Activated naive CD8-positive, alpha-beta T cell treated with anti-CD3 and anti-CD28 coated beads, Interleukin-2, amount 50 U/mL, for 16 hours (primary cell): ENCODE measurements at places on chromosomes 6 and 20.

DNA sequence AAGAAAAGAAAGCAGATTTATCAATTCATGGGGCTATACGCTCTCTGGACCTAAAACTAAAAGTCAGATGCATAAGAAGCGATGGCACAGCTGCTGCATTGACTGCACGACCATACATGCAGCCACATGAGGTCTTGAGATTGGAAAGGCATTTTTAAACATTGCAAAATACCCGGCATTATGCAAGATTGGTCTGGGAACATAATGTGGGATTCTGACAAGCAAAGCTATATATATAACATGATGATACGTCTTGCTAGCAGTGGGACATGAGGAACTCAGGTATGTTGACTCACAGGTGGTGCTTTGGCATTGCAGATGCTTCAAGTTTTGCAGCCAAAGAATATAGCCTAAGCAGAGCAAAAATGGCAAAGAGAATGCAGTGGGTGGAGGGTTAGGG, 55.1 kb downstream of the SAMD3 start:
- no peak for DNase-seq

DNA sequence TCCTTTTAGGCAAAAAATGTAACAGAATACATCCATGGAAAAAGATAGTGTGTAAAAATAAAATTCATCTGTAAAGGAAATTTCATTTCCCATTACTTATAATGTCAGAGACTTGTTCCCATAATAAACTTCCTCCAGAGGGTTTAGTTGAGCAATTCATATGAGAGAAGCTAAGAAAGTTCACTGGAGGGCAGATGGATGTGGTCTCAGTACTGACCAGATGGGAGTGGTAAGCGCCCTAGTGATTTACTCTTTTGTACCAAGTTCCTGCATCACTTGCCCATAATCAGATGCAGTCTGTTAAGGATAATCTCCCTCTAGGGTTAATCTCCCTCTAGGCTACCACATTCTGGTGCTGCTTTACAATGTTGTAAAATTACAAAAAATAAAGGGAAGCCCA, 61.7 kb downstream of the ESF1 start:
- no peak for DNase-seq

DNA sequence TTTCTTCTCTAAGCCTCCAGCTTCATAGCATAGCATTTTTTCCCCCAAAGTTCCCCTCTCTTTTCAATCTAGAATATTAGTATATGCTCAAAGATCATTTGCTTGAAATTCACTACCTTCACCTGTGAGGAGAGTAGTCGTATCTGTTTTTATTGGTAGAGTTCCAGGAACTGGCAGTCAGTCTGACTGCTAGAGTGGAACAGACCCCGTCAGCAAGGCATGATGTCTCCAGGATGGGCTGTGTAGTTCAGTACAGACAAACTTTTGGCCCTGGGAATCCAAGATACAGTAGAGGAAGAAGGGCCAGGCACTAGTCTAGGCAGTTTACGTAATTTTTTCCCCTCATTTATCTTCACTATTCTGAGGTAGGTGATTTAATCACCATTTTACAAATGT, 29.1 kb downstream of the RALY start:
- DNase-seq, result no peak

GRCh38 chr6:90062051-90062450, 167.8 kb downstream of the GJA10 start:
- DNase-seq, result no peak
